ENCODE measurements at places on chromosomes 5 and 9.

- DNase-seq: no peak
Observed at GRCh38 chr5:116738615-116739261, 164.1 kb upstream of the SEMA6A start.

- DNase-seq: no peak
Observed at GRCh38 chr9:18018221-18018620, 439.4 kb downstream of the SH3GL2 start.

DNA sequence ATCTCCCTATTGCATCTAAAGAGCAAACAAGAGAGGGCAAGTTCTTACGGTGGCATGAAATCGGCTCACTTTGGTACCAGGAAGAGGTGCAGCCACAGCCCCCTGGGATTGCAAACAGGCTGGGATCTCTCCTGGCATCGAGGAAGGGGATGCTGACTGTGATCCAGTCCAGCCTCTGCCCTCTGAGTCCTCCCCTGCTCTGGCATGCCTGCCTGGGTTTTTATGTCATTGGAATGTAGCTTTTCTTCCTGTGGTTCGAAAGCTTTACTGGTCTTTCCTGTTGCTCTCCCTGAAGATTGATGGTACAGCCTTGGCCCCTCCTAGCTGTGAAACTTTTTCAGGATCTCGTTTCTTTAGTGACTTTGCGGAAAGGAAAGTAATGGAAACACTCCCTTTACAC is 6.6 kb downstream of the SLC46A2 start:
- no peak for DNase-seq

DNA sequence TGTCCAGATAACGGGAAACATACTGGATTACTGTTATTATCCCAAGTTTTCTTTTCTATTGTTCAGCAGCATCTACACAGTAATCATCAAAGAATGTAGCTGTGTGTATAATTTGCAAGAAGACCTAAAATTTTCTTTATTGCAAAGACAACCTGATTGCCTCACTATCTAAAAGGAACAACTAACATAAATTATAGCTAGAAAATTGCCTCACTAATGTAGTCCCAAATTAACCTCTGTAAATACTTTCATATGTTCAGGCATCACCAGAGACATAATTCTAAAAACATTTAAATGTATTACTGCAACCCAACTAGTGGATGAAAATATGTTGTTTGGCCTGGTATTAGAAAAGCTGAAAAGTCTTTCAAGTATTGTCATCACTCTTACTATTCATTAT is 275.4 kb downstream of the CDH12 start:
- DNase-seq: no peak

DNA sequence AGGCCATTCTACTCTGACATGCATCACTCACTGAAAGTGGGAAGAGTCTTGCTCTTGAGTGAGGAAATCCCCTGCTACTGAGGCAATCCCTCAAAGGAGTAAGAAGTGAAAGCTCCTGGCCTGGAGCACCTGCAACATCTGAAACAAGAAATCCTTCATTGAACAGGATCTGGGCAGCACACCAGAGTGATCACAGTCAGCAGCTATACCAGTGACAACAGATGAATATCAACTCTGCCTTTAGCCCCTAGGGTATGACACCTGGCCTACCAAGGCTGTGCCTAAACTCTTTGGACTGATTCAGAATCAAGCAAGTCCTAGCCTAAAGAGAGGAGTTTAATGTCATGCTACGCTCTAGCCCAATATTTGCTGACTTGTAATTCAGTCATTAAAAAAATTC is 156.2 kb upstream of the CCDC152 start:
- no peak for DNase-seq

GRCh38 chr5:16978296-16978695 is 42.2 kb upstream of the MYO10 start:
- no peak for DNase-seq

GRCh38 chr9:73474625-73475024 is 323.0 kb downstream of the ANXA1 start:
- no peak for DNase-seq

GRCh38 chr5:73280821-73281746 is 108.1 kb downstream of the TMEM174 start:
- DNase-seq: no peak

DNA sequence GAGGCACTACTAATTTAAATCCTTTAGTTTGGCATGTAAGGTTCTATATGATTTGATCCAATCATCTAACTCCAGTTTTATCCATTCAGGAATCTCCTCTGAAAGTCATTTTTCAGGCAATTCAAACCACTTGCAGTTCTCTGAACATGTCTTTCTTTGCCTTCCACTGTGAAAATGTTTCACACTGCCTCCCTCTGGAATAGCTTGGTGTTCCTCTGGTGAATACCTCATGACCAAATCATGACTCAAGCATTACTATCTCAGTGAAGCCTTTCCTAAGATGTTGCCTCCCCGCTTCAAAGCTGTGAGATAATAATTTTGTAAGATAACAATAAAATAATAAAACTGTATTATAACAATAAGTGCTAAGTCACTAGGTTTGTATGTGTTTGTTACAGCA is 981.1 kb downstream of the DTWD2 start:
- DNase-seq: no peak

DNA sequence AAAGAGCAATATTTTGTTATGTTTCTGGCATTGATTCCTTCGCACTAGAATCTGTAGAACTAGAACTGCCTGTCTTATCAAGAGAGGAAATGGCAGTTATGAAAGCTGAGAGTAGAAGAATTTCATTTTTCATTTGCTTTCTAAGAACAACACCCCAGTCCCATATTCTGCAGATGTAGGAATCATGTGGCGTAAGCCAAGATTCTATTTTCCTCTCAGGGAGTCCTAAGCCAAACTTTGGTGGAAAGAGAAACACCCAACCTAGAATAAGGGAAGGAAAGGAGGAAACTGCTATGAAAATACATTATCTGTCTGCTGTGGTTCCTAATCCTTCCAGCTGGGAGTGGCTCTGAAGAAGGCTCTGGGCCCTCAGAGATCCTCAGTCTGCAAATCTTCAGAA is 1176.9 kb upstream of the C9orf72 start:
- DNase-seq: no peak

- DNase-seq: no peak
Observed at GRCh38 chr5:19927170-19927569, 60.8 kb downstream of the CDH18 start.

DNA sequence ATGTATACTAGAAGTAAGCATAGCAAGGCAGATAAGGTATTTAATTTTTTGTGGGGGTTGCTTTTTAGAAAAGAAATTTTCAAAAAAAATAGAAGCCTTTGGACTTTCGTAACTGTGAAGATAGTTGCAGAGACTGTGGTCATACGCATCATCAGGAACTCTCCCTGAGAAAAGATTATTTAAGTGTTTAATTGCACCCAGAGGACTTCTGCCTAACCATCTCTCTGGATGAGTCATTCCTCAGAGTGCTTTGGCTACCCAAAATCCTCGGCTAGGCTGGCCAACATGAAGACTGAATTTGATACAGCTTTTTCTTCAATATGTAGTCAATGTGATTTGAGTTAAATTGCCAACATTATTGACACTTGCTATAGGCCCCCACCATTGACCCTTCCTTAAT is 296.4 kb downstream of the TLR4 start:
- DNase-seq: no peak

- no peak for DNase-seq
Observed at GRCh38 chr5:133287500-133287899, 235.7 kb downstream of the HSPA4 start.

DNA sequence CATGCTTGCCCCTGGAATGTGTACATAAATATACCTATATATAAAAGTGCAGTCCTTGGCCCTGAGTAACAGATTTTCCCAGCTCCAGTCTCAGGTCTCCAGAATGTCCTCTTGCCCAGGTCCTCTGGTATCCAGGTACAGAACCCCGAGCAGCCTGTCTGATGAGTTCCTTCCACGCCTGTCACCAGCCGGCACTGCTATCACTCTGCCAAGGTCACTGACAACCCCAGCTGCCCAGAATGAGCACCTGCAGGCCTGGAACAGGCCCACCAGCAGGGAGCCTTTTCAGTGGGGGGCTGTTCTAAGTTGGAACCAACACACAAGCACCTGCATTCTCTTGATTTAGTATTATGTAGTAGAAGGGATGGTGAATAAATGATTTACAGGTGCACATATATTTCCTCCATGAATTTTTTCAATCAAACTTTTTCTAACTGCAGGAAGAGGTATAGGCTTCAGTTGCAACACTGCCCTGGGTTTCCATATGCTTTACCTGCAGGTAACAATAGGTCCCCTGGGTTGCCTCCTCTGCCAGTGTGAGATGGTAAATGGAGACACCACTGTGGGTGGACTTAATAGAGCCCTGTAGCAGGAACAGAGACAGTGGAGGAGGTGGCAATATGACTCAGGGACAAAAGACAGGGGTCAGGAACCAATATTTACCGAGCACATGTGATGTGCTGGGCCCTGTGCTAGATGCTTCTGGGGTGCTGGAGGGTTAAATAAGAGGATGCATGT is 291.9 kb downstream of the SPOCK1 start:
- no peak for DNase-seq

GRCh38 chr5:141951332-141951781 is 6.6 kb downstream of the PCDH12 start:
- no peak for DNase-seq

DNA sequence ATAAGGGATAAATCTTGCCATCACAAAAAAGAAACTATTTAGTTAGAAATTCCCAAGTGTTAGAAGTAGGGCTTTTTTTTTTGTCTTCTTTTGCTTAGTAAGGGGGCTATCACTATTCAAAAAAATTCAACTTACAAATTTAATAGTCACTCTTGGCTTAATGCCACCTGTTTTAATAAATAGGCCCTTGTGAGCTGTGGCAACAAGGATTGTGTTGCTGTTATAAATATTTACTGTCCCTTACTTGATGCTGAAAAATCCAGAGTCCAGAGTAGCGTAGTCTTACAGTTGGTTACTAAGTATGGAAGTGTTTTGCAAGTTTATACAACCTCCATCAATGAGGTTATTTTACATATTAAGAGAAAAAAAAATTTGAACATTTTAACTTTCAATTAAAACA is 21.4 kb upstream of the CEP78 start:
- DNase-seq: no peak

DNA sequence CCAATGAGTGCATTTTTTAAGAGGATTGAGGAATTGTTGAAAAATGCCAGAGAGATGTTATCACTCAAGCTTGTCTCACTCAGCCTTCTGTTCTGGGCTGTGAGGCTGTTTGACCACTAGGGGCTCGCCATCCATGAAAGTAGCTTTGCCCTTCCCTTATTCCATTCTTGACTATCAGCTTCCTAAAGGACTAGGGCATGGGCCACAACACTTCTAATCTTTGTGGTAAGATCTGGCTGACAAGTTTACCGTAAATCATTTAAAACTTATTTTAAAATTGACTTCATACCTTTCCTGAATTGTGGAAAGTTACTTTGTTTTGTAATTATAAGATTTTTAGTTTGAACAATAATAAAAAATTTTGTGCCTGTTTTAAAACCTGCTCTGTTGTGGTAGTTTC is 49.5 kb downstream of the TJP2 start:
- no peak for DNase-seq

- DNase-seq: no peak
Observed at GRCh38 chr5:138623053-138623452, 47.9 kb upstream of the HSPA9 start.

GRCh38 chr5:78659114-78659513 is 10.5 kb upstream of the LHFPL2 start:
- DNase-seq: no peak

DNA sequence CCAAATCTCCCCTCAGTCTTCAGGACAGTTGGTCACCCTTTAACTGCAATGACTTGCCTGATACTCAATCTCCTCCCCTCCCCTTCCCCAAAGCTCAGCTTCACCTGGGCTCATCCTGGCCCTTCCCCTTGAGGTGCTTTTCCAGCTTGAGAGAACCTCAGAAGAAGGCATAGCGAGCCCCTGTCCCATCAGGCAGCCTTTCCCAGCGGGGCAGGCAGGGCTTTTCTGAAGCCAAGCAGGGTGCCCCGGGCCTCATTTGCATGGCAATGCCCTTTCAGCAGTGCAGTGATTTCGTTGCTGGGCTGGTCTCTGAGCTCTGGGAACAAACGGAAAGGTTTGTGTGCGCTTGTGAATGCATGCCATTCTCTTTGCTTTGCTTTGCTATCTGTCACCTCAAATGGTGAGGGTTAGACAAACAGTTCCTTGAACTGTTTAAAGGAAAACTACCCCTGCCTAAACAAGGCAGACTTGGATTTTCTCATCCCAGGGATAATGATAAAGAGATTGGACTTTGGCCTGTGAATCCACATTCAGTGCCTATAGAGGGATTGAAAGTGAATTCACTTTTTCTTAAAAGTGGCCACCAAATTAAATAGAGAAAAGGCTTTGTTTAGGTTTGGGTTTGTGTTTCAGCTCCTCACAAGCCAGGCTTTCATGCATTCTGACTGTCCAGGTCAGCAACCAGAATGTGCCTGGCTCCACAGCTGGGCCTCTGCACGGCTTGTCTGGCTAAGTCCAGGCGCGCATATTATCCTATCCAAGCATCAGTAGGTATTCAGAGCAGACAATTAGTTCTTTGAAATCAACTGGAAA is 165.3 kb downstream of the ZNF608 start:
- DNase-seq: no peak

DNA sequence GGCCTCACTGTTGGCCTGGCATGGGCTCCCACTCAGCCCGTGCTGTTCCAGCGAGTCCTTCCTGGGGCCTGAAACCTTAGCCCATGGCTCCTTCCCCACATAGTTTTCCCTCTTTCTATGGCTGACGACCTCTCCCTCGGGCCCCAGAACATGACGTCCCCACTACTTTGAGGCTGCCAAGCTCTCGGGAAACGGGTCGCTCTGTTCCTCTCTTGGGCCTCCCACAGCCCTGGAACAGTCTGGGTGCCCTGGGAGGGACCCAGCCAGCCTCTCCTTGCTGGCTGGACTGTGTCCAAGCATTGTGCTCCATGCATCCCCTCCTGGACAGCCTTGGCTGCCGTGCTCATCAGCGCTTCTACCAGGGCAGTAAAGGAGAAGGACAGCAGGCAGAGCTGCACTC is 118.3 kb downstream of the SYK start:
- no peak for DNase-seq

DNA sequence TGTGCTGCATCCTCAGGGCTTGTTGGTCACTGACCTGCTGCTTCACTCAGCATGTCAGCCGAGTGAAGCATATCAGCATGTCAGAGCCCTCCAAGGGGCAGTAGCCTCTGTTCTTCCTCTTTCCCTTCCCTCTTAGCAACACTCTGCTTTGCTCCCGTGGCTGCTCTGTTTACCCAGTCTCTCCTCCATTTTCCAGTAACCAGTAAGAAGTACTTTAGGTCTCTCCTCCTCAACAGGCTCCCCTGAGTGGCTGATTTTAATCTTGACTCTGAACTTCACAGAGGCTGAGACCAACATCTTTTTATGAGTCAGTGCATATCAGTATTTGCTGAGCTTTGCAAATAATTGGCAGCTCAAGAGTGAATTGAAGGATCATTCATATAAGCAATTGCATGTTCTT is 18.6 kb upstream of the ADRB2 start:
- DNase-seq: no peak

DNA sequence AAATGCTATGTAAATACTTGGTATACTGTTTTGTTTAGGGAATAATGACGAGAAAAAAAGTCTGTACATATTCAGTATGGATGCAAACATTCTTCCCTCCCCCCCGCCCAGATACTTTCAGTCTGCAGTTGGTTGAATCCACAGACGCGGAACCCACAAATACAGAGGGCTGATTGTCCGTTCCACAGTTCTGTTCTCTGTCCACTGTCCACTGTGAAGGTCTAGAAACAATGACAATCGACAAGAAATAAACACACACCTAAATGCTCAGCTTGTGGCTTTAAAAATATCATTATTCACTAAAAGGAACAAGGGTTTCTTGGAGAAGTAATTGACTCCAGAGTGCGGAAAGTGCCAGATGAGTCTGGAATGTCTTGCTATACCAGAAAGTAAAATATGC is 109.1 kb downstream of the TMEM161B start:
- DNase-seq: no peak

All from stimulated activated CD4-positive, alpha-beta T cell treated with anti-CD3 and anti-CD28 coated beads, TNF-alpha, amount 100 ng/mL, for 4 hours (primary cell).